Activated naive CD4-positive, alpha-beta T cell treated with Interleukin-2 at 50 U/mL for 16 hours (primary cell): ENCODE measurements at places on chromosomes 6 and 20.

DNA sequence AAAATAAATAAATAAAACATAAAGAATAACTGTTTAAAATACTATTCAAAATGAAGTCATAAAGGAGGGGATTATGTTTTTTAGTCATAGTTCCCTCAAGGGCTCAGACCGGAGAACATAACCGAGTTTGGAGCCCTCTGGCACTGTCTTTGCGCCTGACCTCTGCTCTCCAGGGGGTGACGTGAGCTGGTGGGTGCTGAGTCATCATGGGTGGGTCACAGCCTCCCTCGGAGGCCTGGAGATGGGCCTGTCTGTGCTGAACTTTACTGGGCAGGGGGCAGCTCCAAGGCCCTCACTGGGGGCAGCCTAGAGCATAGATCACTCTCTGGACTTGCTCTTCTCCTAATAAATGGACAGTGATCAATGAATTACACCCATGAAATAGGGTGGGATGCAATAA, 3.1 kb upstream of the MAVS start:
- DNase-seq = no peak

GRCh38 chr20:50920997-50921396, 10.2 kb downstream of the ADNP start:
- DNase-seq = no peak

DNA sequence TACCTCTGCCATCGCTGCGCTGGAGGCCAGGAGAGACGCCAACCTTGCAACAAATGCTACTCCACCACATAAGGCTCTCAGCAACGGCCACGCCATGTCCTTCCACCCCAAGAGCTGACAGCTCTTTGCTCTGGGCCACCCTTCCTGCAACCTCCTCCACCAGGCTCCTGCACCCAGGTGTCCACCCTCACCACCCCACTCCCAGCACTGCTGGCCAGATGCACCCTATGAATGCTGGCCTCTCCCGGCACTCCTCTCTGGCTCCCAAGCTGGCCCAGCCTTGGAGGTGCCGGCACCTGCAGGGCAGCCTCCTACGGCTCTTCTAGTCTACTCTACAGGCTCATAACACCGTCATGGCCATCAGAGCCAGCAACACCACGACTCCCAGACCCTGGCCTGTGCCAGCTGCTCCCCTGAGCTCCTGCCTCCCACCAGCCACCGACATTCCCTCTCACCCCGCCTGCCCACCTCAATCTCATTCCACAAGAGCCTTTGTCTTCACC, 11.2 kb downstream of the TAF4 start:
- DNase-seq = no peak

DNA sequence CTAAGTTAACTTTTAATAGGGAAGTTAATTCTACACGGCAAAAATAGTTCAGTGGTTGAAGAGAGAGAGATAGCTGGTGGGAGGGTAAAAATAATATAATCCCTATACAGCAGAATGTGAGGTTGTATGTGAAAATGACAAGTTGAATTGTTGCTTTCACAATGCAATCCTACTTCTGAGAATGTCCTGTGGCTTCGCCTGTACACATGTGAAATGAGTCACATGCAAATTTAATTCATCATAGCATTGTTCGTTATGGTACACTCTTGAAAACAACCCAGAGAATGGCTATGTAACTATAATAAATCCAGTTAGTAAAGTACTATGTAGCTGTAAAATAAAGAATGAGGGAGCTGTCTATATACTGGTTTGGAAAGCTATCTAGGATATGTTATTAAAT, 46.0 kb upstream of the HINT3 start:
- DNase-seq = peak; percentile 14

GRCh38 chr6:62371453-62372210, 85.6 kb upstream of the KHDRBS2 start:
- DNase-seq = no peak

- DNase-seq = no peak
Observed at GRCh38 chr6:34298941-34299340, 50.1 kb upstream of the SMIM29 start.

- no peak for DNase-seq
Observed at GRCh38 chr6:99287523-99287922, 62.0 kb downstream of the FAXC start.

DNA sequence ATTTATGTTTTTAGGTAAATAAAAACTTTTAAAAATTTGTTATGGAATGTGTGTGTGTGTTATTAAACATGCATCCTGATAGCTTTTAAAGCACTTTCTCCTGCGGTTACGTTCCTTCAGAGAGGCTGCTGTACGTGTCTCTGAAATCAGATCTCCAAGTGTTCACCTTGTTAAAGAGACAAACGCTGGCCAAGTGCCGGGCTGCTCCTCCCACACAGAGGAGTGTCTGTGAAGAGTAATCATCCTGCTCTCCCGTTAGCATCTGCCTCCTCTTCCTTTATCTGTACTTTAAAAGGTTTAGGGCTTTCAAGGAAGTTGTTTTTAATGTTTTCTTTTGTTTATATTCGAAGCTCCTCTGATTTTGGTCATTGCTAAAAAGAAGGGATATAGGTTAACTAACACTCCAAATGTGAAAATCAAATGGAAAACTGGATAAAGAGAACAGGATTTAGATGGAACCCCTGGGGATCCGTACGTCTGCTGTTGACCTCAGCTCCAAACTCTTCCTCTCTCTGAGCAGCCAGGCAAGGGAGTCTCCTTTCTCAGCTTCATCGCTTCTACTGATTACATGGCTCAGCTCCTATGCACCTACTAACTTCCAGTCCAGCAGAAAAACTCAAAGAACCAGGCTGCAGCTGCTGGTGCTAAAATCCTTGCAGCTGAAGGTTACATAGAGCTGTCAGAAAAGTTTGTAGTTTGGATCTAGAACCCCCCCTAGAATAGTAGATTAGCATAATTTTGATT, 20.0 kb downstream of the IRF4 start:
- no peak for DNase-seq

DNA sequence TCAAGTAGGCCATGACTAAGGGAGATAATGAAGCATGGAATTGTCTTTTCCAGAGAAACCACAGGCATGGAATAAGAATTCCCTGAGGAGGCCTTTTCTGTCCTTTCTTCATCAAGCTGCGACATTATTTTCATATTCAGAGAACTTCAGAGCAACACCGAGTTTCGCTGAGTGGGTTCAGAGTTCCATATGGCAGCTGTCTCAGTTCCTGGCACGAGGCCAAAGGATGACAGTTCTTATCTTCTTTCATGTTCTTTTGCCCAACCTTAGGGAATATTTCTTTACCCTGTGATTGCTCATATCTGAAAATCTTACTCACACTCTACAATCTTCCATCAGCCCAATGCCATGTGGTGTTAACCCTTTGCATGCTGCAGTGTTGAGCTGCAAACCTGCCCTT, 135.3 kb upstream of the BMP2 start:
- no peak for DNase-seq

- no peak for DNase-seq
Observed at GRCh38 chr20:25100914-25101313, 19.0 kb upstream of the VSX1 start.

- no peak for DNase-seq
Observed at GRCh38 chr6:15748341-15748740, 85.5 kb upstream of the DTNBP1 start.

DNA sequence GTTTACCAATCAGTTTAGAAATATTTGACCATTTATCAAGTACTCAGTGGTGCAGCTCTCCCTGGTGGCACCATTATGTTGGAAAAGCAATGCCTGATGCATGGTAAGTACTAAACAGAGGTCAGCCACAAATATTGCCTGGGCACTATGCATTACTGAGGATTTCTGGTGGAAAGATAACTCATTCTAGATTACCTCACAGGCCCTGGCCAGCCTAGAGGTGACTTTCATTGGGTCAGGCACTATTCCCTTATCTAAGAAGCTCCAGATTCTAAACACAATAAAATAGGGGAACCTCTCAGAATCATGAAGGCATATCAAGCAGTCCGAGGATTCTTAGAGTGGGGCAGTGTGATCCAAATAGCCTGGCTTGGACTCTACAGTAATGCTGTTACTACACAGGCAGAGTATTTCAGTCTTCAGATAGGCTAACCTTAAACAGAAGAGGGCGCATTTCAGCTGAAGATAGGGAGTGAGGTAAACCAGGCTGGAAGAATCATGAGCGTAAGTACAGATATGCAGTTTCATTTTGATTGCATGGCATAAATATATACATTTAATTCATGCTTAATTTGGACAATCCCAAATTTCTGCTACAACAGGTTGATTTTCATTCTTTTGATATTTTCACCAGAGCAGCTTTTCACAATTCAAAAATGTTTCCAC, 12.1 kb downstream of the LGSN start:
- DNase-seq = no peak
